ENCODE measurements at places on chromosomes 7 and 10. TPM values are rescaled to one million over a fixed set of nuclear protein-coding genes. Genes with fewer than 3 reads are reported as not detected.

The GIMAP8 gene
- 44.4 TPM for total RNA-seq

The MACC1 gene
- 24.7 TPM for total RNA-seq

The FLNC gene
- total RNA-seq, result 11.7 TPM

- H3K27me3 ChIP-seq, result no peaks in the 10 kb centered on the region
- DNase-seq, result no peak
- H3K4me3 ChIP-seq, result no peak overlapping the region
- H3K36me3 ChIP-seq, result no peaks in the 10 kb centered on the region
- H3K4me1 ChIP-seq, result peaks cover 10% of the 10 kb centered on the region
- no peak overlapping the region for H3K27ac ChIP-seq
Measured at GRCh38 chr10:95428701-95429100, 132.5 kb downstream of the SORBS1 start.

The STRIP2 gene
- total RNA-seq, result 1.3 TPM

DNA sequence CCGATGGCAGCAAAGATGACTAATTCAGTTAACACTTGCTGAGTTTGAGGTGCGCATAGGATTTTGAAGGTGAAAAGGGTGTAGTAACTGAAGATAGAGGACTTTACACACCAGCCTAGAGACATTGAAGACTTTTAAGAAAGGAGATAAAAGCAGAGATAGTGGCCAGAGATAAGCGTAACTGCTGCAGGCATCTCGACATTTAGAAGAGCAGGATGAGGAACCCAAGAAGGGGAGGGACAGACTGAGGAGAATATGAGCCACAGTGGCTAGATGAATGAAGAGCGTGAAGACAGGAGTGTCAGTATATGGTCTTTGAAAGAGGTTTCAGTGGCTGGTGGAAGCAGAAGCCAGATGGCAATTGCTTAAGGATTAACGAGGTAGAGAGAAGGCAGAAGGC is 71.6 kb downstream of the CELF2 start:
- H3K4me3 ChIP-seq, result no peak overlapping the region
- no peak for DNase-seq
- no peaks in the 10 kb centered on the region for H3K27me3 ChIP-seq
- peaks cover 9% of the 10 kb centered on the region for H3K4me1 ChIP-seq
- no peak overlapping the region for H3K27ac ChIP-seq

The XRCC2 gene
- total RNA-seq, result 0.86 TPM

- H3K4me1 ChIP-seq, result peaks cover 24% of the 10 kb centered on the region
- H3K36me3 ChIP-seq, result no peaks in the 10 kb centered on the region
- H3K4me3 ChIP-seq, result no peak overlapping the region
- H3K27me3 ChIP-seq, result no peaks in the 10 kb centered on the region
Measured at GRCh38 chr10:7260412-7260900, 150.4 kb downstream of the SFMBT2 start.

The PILRA gene
- total RNA-seq, result 48.7 TPM

DNA sequence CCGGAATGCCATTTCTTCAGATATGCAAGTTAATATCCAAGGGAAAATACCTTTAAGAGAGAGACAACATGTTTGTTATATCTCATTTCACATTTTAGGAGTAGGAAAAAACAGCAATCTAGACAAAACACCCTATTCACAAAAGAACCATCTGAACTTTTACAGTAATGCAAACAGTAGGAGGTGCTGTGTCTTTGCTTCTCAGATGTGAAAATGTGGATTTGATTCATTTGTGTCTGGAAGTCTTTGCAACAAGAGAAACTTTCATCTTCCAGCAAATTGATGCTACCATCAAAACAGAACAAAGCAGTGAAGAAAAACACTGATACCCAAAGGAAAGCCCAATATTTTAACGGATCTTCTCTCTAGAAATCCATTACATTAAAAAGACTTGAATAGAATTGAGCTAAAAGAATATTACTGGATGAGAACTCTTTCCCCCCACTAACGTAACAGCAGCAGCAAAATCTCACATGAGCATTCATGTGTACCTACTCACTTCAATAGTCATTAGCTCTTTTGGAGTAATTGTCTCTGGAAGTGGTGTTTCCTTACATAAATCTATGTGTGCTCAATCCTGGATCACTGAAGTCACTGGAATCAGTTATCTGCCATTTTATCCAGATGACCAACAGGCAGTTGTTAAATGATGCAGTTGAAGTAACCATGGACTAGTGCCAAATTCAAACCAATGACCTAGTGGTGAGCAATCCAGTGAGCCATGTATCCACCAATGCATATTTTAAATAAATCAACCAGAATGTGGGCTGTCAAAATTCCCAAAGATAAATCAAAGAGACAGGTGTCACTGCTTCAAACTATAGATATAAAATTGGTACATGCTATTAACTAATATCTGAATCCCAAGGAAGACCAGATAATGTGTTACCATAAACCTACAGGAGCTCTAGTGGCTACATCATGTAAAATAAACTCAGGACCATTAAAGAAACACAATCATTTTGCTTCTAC is 1.8 kb downstream of the SEMA3C start:
- peak overlapping the region; percentile 66 for H3K4me3 ChIP-seq
- no peak for DNase-seq
- no peak overlapping the region for H3K27ac ChIP-seq
- H3K36me3 ChIP-seq, result no peaks in the 10 kb centered on the region

The ERVW-1 gene
- not detected for total RNA-seq

GRCh38 chr10:43292755-43293676 is 26.2 kb upstream of the RASGEF1A start:
- peak; percentile 63 for DNase-seq
- H3K36me3 ChIP-seq, result no peaks in the 10 kb centered on the region
- peaks cover 1% of the 10 kb centered on the region for H3K4me1 ChIP-seq
- no peak overlapping the region for H3K27ac ChIP-seq

The MYH16 gene
- total RNA-seq, result not detected

GRCh38 chr10:71990706-71991269 is 26.6 kb downstream of the CHST3 start:
- no peak overlapping the region for H3K27ac ChIP-seq
- H3K4me1 ChIP-seq, result peaks cover 19% of the 10 kb centered on the region
- H3K4me3 ChIP-seq, result no peak overlapping the region
- no peak for DNase-seq
- no peaks in the 10 kb centered on the region for H3K27me3 ChIP-seq

DNA sequence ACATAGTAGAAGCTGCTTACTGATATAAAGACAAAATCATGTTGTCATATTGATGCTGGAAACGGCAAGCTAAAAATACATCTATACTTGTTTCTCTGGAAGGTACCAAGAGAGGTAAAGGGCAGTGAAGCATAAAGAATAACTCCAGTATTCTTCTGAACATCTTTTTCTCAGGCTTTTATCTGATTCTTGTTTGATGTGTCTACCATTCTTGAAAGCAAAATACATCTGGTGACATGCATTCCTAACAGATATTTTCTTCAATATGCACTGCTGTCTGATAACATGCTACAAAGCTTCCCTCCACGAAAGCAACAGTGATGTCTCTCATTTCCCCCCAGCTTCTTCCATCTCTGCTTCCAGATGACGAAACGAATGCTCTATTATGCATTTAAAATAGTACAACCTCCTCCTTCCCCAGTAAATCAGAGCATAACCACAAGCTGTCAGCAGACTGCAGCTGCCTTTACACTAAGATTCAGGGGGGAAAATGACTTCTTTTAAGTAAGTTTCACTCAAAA is 100.8 kb downstream of the ARHGAP21 start:
- no peaks in the 10 kb centered on the region for H3K27me3 ChIP-seq
- H3K4me1 ChIP-seq, result no peaks in the 10 kb centered on the region
- DNase-seq, result no peak
- H3K36me3 ChIP-seq, result peaks cover 15% of the 10 kb centered on the region
- H3K4me3 ChIP-seq, result no peak overlapping the region

The RNF133 gene
- total RNA-seq, result 1.0 TPM

DNA sequence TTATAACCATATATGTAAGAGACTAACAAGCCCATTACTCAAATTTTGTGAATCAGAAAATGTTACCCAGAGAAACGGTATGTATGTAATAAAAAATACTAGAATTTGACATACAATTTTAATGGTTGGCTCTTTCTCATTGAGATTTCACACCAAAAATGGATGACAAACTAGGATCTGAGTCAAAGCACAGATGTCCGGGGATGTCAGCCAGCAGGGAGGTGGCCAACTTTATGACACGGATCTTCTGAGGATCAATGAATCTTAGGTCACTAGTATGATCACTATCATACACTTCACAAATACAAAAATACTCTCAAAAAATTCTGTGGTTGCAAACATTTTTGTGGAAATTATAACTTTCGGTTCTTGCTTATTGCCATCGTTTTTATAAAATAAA is 173.5 kb upstream of the NFE2L3 start:
- H3K27ac ChIP-seq, result no peak overlapping the region
- H3K27me3 ChIP-seq, result peaks cover 4% of the 10 kb centered on the region
- no peaks in the 10 kb centered on the region for H3K36me3 ChIP-seq
- no peak for DNase-seq
- H3K4me3 ChIP-seq, result no peak overlapping the region

The NSUN5 gene
- 27.1 TPM for total RNA-seq

DNA sequence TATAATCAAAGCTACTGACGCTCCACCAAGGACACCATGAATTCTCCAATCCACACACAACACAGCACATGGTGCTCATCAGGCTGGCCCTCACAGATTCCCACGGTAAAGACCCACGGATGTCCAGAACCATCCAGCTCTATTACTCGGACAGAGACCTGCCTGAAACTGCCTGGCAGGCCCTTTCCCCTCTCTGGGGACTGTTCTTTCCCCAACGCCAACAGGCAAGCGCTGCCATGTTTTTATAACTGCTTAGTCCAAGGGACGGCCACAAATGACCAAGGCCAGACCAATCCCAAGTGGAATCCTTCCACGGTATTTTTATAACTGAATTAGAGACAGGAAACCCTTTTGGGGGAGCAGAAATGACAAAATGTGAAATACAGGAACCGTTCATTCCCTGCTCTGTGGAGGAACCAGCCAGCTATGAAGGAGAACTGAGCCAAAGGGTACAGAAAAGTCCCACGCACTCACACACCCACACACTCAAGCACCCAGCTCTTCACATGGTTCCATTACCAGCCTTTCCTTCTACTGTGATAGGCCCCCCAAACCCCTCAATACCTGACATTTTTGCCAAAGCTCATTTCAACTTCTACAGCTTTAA is 4.1 kb downstream of the PIP4K2A start:
- no peaks in the 10 kb centered on the region for H3K27me3 ChIP-seq
- peak; percentile 55 for DNase-seq

DNA sequence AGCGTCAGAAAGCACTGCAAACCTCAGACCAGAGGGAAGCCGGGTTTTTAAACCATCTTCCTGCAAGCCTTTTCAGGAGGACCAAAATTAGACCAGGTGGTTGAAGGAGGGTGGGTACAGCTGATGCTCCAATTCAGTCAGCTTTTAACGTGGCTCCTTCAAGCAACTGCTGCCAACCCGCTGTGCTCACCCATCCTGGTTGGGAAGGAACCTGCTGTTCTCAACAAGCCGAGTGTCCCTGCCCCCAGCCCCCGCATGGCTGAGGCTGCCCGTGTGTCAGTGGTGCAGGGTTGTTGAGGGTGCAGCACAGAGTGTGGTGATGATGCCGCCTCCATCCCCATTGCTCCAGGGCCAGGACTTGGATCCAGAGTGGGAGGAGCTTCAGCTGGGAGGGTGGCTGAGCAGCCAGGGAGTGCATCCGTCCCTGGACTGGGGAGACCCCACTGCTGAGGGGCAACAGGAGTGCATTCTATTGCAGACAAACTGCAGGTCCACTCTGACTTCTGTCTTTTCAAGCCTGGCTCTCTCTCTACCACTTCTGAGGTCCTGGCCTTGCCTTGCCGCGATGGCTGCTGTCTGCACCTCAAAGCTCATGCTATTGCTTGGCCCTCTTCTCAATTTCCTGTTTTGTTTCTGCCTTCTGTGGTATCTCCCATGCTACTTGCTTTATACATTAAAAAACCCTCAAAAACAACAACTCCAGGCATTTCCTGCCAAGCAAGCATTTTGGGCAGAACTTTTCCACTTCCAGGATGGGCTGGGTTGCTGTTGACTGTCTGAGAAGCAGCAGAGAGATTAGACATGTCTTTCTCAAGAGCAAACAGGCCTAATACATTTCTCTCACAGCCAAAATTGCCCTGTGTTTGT is 134.7 kb downstream of the DNAJB6 start:
- H3K27me3 ChIP-seq, result peaks cover 13% of the 10 kb centered on the region
- no peaks in the 10 kb centered on the region for H3K36me3 ChIP-seq
- no peaks in the 10 kb centered on the region for H3K4me1 ChIP-seq
- no peak overlapping the region for H3K4me3 ChIP-seq
- H3K27ac ChIP-seq, result no peak overlapping the region

DNA sequence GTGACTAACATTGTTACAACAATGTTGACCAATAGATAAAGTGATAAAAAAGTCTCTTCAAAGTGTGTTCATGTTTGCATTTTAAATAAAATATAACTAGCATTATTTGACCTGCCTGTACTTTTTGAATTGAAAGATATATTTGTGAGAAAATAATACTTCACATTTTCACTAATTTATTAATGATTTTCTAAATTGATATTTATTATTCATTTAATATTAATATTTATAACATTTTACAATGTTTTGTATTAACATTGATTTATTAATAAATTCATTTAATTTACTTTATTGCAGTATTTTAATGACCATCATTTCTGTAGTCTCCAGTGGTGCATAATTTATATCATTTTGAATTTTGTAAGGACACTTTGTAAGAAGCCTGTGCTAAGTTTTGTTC is 150.0 kb upstream of the BET1 start:
- no peak overlapping the region for H3K4me3 ChIP-seq
- no peak for DNase-seq
- H3K27ac ChIP-seq, result no peak overlapping the region
- H3K36me3 ChIP-seq, result no peaks in the 10 kb centered on the region
- H3K27me3 ChIP-seq, result no peaks in the 10 kb centered on the region

DNA sequence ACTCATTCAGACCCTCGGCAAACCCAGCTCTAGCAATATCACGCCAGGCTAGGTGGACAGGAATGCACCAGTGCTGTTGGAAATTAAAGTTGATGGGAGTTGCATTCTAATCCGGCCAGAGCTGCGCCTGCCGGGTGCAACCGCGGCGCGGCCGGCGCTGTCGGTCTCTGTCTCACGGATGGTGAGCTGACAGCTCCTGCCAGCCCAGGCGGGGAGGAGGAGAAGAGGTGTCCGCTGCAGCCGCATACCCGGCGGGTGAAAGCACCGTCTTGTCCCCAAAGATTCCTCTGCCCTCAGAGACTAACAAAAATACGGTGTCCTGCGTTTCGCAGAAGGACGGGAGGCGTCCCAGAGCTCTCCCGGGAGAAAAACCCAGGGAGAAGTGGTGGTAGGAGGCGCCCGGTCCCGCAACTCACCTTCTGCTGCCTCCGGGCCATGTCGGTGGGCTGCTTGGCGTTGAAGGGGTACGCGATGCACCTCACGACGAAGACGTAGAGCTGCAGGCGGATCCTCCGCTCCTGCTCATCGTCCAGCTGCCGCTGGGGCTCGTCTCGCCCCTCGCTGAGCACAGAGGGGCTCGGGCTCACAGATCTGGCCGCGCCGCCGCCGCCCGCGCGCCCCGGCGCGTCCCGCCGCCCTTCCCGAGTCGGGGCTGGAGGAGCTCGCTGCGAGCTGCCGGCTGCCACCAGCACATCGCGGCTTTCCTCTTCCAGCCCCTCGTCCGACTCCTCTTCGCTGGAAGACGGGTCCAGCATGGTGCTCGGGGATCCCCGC is 490 bp downstream of the CADPS2 start:
- peak; percentile 45 for DNase-seq
- no peaks in the 10 kb centered on the region for H3K27me3 ChIP-seq
- peak overlapping the region; percentile 84 for H3K4me3 ChIP-seq

The DHX32 gene
- 31.9 TPM for total RNA-seq
